Pulmonary artery endothelial cell (primary cell): ENCODE measurements at places on chromosomes 2 and 18.

DNA sequence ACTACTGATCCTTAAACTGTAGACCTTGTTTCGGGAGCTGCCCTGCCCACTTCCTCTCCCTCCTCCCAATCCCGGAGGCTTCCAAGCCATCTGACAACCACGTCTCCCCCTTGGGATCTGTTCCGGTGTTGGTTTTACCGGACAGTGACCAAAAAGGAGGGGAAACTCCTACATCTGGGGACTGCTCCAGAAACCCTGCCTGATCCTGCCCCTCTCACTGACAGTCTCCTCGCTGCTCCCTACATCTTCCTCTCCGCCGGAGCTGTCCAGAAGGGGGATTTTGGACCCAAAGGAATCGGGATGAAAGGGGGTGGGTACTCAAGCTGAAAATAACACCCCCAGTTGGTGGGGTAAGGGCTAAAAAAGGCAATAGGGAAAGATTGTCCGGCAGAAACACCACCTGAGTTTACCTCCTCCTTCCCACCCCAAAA lies 1.5 kb downstream of the INO80D start:
- DNase-seq = no peak

- DNase-seq = no peak
Measured at GRCh38 chr2:47833516-47833968, 50.6 kb downstream of the MSH6 start.

GRCh38 chr18:48934723-48935432 lies 15.9 kb downstream of the SMAD7 start:
- DNase-seq = no peak

DNA sequence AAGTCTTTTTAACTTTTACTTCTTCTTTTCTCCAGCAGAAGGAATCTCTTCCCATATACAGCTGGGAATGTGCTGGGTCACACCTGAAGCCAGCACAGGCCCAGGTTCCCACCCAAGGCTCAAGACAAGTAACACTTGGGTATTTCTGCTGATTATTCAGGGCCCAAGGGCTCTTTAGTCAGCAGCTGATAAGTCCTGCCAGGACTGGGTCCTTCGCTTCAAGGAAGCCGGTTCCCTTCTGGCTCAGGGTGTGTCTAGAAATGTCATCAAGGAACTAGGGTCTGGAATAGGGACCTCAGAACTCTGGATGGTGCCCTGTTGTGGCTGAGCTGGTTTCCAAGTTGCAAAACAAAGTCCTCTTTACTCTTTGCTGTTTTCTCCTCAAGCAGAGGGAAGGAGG lies 27.0 kb upstream of the SERPINB2 start:
- no peak for DNase-seq

- DNase-seq = no peak
Measured at GRCh38 chr2:4827836-4828235, 864.3 kb upstream of the SOX11 start.

GRCh38 chr2:60549238-60549927 lies 4.1 kb downstream of the BCL11A start:
- DNase-seq = no peak

GRCh38 chr2:42371611-42372473 lies 10.8 kb upstream of the COX7A2L start:
- no peak for DNase-seq
